Stimulated activated CD4-positive, alpha-beta T cell treated with anti-CD3 and anti-CD28 coated beads, Interleukin-4, amount 100 ng/mL, for 1 hour (primary cell): ENCODE measurements at places on chromosomes 12 and 14.

DNA sequence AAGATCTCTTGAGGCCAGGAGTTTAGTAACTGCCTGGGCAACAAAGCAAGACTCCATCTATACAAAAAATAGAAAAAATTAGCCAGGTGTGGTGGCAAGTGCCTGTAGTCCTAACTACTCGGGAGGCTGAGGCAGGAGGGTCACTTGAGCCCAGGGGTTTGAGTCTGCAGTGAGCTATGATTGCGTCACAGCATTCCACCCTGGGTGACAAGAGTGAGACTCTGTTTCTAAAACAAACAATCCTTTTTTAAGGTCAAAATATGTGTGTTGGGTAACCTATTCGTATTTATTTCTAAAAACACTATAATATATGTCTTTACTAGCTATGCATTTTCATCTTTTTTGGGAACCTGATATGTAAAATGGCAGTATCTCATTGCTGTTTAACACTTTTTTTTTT is 7.4 kb downstream of the FBXO21 start:
- DNase-seq: no peak

GRCh38 chr14:27484633-27485032 is 886.8 kb upstream of the NOVA1 start:
- DNase-seq: no peak

DNA sequence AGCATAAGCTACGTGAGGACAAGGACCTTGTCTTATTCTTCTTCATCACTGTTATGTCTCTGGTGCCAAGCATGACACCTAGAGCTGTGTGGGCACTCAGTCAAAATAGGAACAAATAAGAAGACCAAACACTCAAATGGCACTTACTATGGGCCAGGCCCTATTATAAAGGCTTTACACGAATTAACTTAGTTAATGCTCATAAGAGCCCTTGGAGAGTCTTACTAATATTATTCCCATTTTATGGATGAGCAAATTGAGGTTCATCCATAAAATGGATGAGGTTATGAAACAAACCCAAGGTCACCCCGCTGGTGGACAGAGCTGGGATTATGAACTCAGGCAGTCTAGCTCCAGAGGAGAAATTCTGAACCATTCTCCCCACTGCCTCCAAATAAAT is 47.7 kb downstream of the ISCA2 start:
- no peak for DNase-seq

DNA sequence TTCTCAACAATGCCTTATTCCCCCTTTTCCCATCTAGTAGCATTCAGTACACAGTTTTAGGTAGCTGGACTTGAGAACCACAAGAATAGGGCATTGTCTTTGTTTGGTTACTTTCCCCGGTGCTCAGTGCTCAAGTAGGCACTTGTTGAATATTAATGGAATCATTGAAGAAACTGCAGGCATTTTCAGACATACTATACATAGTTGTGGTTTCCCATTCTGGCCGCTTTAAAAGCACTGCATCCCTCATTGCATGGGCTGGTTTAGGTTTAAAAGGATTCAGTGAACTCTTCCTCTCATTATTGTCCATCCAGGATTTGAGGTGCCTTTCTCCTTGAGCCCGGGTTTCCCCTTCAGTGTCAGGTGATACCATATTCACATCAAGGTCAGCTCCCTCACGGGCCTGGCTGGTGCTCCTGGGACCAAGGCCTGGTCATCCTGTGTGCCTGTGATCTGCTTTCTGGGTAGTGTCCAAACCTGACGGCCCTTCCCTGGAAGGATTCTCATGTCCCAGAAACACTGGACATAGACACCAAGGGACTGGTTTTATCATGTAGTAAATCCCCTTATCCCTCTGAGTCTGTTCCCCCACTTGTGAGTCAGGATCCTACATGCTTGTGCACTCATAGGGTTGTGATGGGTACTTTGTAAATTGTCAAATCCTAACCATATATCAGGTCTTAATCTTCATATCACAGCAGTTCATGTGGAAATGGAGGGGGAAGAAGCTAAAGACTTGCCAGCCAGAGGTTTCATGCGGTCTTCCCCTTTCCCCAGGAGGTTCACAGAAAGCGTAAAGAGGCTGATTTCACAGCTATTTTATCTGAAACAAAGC is 7.4 kb downstream of the TCP11L2 start:
- DNase-seq: no peak
